Stimulated activated CD4-positive, alpha-beta T cell treated with anti-CD3 and anti-CD28 coated beads, TNF-alpha, amount 100 ng/mL, for 1 hour (primary cell): ENCODE measurements at places on chromosomes 1 and 21.

GRCh38 chr1:173161510-173162221, 45.5 kb downstream of the TNFSF4 start:
- no peak for DNase-seq

GRCh38 chr1:112618114-112618720, 724 bp downstream of the ST7L start:
- no peak for DNase-seq

DNA sequence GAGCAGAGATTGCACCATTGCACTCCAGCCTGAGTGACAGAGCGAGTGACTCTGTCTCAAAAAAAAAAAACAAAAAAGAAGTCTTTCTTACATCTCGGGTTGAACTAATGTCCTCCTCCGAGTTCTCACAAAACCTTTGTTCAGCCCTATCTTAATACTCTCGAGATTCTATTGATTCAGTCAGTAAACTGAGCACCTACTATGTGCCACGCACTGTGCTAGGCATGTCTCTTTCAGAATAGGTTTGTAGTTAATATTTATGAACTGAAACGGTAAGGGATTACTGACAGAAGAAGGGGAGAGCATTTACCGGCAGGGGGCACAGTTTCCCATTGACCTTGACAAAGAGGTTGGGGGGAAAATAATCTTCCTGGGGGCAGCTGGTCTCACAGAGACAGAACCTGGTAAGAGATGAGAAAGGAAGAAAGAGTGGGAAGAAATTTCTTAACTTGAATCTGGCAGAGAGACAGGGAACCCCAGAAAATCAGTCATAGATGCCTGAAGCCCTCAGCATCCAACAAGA, 3.4 kb downstream of the PIAS3 start:
- no peak for DNase-seq

DNA sequence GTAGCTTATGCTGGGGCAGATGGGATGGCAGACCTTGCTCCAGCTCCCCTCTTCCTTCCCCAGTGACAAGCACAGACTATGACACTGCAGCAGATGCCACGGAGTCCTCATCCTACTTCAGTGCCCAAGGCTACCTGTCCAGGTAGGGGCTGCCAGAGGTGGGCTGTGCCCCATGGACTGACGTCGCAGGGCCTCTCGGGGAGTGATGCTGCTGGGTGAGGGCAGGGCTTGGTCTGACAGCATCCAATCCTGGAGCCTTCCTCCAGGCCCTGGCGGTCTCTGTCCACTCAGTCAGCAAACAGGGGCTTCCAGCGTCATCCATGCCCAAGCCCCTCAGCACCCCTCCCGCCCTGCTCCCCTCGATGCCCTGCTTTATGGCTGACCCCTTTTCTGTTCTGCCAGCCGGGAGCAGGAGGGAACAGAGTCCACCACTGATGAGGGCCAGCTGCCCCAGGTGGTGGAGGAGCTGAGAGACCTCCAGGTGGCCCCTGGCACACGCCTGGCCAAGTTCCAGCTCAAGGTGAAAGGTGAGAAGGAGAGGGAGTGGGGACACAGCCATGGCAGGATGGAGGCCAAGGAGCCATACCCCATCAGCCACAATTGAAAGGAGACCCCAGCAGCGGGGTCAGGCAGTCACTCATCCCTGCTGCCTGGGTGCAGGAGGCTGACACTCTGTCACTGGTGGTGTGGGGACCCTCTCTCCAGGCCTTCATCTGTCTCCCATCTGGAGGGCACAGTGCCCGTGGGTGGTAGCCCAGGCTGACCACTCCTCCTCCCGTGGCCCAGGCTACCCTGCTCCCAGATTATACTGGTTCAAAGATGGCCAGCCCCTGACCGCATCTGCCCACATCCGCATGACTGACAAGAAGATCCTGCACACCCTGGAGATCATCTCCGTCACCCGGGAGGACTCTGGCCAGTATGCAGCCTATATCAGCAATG, 73.6 kb downstream of the TRIM11 start:
- no peak for DNase-seq

DNA sequence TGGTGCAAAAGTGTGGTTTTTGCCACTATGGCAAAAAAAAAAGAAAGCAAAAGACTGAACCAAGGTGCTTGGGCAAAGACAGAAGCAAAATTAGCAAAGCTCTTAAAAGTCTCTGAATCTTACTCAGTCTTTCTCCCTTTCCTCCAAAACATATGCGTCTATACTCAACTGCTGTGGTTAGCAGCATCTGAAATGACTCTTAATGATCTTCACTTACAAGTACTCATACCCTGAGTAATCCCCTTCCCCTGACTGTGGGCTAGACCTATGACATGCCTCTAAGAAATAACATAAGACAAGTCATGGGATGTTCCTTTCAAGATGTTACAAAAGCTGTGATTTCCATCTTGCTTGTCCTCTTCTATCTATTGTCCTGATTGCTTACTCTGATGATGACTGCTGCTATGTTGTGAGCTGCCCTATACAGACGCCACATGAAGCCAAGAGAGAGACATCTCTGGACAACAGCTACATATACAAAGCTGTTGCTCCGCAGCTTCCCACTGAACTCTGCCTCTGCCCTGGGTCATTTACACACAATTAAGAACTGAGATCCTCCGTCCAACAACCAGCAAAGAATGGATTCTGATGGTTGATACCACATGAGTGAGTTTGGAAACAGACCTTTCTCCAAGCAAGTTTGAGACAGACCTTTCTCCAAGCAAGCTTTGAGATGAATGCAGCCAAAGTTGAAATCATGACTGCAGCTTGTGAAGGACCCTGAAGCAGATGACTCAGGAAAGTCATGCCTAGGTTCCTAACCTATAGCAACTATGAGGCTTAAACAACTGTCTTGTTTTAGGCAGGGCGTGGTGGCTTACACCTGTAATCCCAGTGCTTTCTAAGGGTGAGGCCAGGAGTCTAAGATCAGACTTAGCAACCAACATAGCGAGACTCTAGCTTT, 55.2 kb downstream of the PUM1 start:
- no peak for DNase-seq

- no peak for DNase-seq
Measured at GRCh38 chr1:180266275-180267210, 36.5 kb downstream of the LHX4 start.

DNA sequence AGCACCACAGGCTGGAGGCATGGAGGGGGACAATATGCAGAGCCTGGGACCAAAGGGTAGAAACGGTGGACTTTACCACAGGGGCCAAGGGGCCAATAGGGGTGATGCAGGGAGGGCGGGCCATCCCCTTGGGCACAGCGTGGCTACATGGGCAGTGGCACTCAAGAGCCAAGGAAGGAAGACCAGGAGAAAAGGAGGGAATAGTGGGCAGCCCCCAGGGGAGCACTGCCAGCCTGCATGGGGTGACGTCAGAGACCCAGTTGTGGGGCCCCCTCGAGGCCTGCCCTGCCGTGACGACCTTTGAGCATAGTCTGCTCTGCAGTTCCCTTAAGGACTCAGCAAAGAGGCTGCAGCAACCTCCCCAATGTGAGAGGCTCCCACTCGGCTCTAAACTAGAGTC, 95.5 kb upstream of the TMPRSS2 start:
- no peak for DNase-seq

DNA sequence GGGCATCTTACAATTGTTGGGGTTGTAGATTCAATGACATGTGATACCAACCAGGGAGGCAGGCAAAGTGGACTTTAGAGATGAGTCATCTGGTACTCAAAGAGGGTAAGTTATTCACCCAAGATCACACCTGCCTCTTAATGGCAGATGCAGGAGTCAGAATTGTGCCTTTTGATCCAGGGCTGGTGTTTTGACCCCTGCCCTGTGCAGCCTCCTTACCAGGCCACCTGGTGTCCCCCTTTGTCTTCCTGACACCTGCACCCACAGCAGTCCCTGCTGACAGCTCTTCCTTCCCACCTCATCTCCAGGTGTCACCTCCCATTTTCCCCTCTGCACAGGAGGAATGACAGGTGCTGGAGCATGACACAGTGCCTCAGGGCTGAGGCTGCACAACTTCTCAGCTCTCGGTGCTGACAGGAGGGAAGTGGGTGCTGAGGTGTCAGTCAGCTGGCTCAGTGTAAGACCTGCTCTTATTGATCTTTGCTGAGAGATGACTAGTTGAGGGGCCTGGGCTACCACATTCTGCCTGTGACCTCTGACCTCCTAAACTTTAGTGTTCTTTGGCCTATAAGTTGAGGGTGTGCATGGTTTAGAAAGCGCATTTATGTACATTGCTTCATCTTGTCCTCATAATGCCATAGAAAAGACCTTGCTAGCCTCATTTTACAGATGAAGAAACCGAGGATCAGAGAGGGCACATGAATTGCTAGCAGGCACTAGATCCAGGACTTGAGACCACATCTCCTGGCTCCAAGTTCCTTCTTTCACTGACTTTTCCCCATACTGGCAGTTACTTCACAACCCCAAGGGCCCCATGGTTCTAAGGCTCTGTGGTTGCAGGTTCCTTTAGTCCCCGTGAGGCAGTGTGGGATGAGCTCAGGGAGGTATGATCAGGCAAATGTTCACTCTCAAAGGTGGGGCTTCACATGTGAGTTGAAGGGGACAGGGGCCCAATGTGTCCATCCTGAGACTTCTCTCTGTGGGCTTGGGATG, 31.3 kb downstream of the CACNA1E start:
- no peak for DNase-seq

- DNase-seq = no peak
Measured at GRCh38 chr1:83822208-83822607, 176.7 kb downstream of the TTLL7 start.

DNA sequence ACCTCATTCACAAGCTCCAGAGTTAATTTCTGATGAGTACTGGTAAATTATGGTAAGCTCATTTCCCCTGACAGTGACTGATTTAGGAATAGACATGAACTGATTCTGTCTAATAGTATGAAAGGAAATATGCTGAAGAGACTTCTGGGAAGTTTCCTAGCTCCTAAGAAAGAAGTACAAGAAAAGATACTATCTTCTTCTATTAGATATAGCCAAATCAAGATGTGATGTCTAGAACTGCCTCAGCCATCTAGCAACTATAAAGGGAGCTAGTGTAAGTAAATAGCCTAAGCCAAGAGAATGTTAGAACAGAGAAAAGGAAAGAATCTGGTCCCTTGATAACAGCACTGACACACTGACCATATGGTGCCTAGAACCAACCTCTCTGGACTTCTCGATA, 10.7 kb upstream of the PHTF1 start:
- no peak for DNase-seq

DNA sequence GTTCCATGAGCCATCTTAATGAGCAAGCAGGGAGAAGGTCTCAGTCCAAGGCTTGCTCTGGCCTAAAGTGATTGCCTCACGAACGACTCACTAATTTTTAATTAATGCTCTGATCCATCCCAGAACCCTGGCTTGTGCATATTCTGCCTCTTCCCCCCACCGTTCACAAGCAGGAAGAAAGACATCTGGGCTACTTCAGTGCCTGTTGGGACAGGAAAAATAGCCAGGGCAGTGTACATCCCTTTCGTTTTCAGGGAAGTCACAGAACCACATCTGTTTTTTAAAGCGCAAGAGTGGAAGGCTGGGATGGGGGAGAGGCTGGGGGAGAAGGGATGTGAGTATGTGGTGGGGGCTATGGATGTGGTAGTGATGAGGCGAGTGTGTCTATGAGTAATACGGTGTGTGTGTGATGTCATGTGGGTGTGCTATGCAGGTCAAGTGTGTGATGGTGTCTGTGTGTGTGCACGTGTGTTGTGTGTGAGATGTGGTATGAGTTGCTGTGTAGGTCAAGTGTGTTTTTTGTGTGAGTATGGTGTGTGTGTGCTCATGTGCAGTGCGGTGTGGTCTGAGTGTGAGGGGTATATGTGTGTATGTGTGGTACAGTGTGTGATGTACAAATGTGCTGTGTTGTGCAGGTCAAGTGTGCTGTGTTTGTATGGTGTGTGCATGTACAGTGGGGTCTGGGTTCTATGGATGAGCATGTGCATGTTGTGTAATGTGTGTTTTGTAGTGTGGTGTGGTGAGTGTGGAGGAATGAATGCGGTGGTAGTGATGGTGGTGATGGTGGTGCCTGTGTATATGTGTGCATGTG, 64.9 kb upstream of the SYT6 start:
- DNase-seq = no peak

- DNase-seq = no peak
Measured at GRCh38 chr1:150720703-150721102, at the start of gene HORMAD1. Gene HORMAD1 (minus strand): TSS chr1:150720895. CDS start chr1:150719505, 1,390 bp downstream.

DNA sequence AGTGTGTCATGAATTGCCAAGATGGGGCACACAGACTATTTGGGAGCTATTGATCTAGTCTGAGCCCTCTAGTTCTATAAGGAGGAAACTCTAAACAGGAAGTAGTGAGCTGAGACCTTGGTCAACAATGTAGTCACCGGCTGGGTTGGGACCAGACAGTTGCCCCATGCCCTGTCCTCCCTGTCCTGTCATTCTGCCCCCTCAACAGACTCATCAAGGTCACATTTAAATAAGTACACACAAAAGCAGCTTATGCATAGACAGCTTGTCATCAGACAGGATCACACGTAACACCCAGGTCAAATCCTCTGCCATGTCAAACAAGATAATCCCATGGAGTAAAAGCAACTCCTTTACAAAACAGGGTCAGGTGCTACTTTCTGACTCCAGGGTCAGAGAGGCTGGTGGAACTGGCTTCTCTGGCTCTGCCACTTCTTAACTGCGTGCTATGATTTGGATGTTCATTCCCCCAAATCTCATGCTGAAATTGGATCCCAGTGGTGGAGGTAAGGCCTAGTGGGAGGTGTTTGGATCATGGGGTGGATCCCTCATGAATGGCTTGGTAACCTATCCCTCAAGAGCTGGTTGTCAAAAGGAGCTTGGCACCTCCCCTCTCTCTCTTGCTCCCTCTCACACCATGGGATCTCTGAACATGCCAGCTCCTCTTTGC, 128.9 kb downstream of the HIVEP3 start:
- no peak for DNase-seq

DNA sequence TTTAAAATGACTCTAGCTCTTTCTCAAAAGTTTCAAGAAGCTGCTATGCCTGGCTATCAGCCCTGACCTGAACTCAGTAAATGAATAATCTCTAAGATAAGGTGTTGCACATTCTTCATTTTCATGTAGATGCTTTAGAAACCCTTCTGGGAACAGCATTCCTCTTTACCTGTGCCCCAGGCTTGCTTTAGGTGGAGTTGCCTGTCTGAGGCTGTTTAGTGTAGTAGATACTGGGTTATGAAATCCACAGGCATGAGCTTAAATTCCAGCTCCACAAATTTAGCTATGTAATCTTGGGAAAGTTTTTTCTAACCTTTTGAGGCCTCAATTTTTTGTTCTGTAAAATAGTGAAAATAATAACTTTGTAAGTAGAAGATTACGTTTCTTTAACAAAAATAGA, 41.6 kb downstream of the ATP6V1G3 start:
- no peak for DNase-seq

GRCh38 chr21:33395891-33396331, 7.3 kb upstream of the IFNGR2 start:
- DNase-seq = no peak

DNA sequence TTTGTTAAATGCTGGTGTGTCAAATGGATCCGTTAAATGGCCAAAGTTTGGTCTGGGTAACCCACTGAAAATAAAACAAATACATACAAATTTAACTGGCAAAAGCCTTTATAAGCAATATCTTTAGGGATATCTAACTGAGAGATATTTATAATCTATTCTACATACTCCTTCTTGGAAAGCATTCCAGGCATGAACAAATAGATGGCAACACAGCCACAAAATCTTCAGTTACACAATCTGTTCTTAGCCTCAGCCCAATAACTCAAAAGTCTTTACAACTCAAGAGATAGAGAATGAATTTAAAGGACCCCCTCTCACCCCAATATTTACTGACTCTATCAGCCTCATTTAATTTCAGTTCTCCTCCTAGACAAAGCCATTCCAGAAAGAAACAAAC, 58.7 kb downstream of the NRDC start:
- DNase-seq = no peak

- DNase-seq = no peak
Measured at GRCh38 chr1:110035236-110035752, 870 bp downstream of the STRIP1 start.

- no peak for DNase-seq
Measured at GRCh38 chr1:175521249-175522040, 221.9 kb downstream of the TNR start.

- no peak for DNase-seq
Measured at GRCh38 chr1:183444243-183444642, 26.1 kb upstream of the NMNAT2 start.
